ENCODE measurements at places on chromosomes 3 and 15.

- no peak for DNase-seq
Observed at GRCh38 chr15:48101376-48101961, 19.3 kb upstream of the SLC24A5 start.

DNA sequence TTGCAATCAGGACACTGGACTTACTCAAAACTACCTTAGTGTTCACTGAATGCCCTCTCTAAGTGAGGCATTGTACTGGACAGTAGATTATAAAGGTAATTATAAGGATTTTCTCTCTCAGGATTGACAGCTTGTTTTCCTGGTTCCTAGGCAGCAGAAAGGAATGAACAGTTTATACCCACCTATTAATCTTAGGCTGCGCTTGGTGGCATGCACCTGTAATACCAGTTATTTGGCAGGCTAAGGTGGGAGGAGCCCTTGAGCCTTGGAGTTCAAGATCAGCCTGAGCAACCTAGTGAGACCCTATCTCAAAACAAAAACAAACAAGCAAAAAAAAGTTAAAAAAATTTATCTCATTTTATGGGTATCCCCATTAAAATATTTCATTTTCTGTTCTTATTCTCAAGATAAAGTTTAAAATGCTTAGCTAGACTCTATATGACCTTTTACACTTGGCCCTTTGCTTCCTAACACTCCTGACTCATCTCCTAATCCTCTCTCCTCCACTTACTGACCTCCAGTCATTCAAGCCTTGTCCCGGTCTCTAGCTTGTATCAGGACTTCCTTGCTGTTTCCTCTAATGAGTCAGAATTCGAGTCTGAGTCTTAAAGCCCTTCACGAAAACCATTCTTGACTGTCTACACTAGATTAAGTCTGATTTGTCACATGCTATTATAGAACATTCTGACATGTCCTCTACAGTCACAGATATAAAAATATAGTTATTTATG is 348.6 kb downstream of the NLGN1 start:
- no peak for DNase-seq

DNA sequence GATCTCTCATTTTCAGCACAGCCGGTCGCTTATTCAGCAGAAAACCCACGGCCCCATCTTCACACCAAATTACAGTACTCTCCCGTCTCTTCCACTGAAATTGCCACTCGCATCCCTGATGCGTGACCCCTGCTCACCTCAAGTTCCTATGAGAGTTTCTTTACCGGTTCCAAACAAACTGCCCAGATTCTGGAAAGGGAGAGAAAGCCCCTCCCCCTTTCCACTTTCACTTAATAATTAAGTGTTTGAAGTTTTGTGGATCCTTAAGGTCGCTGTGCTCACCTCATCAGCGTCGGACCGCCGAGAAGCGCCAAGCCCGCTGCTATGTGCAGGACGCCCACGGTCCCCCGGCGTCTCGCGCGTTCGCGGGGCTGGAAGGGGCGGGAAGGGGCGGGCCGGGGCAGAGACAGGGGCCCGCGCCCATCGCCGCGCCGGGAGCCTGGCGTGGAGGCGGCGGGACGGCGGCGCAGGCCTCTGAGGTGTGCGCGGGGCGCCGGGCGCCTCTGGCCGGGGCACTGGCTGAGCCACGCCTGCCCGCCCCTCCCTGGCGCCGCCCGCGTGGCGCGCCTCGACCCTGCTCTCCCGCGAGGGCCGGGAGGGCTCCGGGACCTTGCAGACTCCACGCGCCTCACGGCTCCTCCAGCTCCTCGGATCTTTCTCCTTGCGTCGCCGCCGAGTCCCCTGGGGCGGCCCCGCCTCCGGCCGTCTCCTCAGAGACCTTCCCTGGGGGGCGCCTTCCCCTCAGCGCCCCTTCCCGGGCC is at the start of gene GPR156:
GPR156 (minus strand) TSS at position 476 of the 761 bp plus-strand sequence. CDS start 41,124 bp downstream, outside the sequence.
- DNase-seq: no peak

GRCh38 chr3:31043184-31043819 is 148.8 kb upstream of the GADL1 start:
- no peak for DNase-seq

DNA sequence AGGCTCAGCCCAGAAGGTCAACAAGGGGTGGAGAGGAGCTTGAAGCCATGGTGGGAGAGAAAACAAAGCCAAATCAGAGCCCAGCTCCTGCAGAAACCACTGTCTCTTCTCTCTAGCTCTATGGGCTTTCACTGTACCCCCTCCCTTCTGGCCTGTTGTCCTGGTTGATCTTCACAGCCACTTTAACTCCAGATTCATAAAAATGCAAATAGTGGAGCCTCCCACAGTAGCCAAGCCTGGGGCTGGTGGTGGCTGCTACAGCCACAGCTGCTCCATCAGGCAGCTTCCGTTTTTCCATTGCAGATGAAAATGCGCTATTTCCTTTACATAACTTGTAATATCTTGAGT is 20.7 kb upstream of the CAV3 start:
- DNase-seq: no peak

GRCh38 chr15:84955089-84955848 is 26.4 kb upstream of the PDE8A start:
- peak; percentile 89 for DNase-seq

- no peak for DNase-seq
Observed at GRCh38 chr3:125220727-125221429, 8.3 kb upstream of the SLC12A8 start.

DNA sequence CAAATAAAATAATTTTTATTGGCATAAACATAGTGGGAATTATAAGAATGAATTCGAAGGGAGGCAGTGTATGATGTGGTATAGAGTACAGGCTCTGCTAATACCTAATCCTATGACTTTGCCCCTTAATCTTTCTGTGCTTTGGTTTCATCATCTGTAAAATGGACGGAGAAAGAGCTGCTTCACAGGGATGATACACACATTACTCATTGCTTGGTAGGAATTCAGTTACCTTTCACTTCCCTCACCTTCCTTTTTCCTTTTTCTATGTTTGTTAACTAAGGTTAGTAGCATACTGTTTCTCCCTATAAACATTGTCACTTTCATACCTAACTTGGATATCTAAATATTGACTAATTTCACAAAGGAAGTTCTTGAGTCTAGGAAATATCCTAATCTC is 36.2 kb downstream of the LEKR1 start:
- no peak for DNase-seq

GRCh38 chr3:194801461-194802432 is 116.1 kb downstream of the FAM43A start:
- DNase-seq: no peak

DNA sequence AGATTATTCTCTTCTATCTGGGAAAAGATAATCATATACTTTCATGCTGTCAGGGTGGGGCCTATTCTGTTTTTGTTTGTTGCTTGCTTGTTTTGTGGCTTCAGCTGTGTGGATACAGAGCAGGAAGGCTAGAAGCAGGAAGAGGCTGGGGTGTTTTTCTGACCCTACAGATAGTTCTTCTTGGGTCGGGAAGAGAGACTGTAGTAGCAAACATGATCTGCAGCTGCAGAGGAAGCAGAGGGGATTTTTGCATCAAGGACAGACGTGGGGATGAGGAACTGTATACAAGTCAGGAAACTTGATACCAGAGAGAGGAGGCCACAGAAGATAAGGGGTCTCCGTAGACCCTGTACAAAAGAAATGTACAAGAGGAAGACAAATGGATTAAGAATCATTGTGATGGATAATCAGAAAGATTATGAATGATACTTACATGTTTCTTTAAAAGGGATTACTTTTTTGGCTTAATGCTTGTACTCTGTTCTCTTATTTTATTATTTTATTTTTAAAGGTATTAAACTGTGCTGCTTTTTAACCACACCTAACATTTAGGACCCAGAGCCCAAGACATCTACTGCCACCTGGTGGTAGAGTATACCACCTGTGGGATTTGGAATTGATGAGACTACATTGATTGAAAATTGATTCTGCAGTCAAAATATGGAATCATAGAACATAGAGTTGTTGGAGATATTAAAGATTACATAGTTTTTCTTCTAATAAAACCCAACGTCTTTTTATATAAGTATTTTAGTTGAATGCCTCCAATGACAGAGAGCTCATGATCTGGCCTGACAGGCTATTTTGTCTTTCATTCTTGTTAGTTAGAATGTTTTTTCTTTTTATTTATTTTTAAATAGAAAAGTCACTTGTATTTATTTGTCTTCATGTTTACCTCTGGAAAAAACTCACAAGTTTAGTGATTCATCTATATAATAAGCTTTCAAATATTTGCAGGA is 87.3 kb upstream of the ROPN1 start:
- DNase-seq: peak; percentile 56

- peak; percentile 11 for DNase-seq
Observed at GRCh38 chr15:41013691-41014414, 60.6 kb downstream of the CHAC1 start.

- DNase-seq: no peak
Observed at GRCh38 chr3:102761766-102762165, 327.0 kb downstream of the ZPLD1 start.

GRCh38 chr3:133883641-133884040 is 12.0 kb downstream of the RAB6B start:
- DNase-seq: no peak

All from pons (tissue), 1 donor.